ENCODE measurements at places on chromosomes 11 and 22.

DNA sequence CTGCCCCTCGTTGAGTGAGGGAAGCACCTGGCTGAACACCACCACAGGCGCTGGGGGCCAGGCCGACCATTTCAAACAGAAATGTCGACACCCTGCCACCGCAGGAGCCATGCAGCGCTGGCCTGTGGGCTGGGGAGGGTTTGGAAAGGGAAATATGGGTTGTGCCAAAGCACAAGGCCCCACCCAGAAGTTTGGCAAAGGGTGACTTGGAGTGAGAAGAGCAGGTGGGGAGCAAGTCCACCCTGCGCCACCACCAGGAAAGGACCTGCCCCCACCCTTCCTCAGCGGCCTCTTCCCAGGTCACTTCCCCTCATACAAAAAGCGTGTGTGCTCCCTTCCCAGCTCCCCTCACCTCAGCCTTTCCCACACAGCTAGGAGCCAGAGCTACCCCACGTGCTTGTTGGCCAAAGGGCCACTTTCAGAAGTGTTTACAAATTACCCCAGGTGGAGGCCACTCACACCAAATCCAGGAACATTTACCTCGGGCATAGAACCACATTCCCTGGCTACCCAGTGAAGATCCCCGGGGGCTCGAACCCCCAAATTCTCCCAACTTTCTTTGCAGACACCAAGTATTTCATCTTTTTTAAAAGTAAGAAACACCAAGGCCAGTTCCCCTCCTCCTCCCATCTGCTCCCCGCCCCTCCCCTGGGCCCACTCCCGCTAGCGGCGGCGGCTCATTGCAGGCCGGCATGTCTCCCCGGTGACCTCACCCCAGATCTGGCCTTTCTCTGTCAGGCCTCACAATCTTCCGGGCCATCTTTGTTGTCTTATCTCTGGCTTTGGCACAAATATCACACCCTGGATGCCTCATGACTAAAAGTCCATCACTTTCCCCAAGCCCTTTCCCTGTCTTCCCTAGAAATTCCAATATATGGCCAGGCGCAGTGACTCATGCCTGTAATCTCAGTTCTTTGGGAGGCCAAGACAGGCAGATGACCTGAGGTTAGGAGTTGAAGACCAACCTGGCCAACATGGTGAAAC lies 20.5 kb upstream of the SCGB1A1 start:
- no peak for DNase-seq
- H3K36me3 ChIP-seq: no peaks in the 10 kb centered on the region
- H3K4me1 ChIP-seq: 0 out of 2 replicates have a peak, but pooled peaks cover 5% of the 10 kb centered on the region
- H3K4me3 ChIP-seq: no peak overlapping the region
- H3K27ac ChIP-seq: no peak overlapping the region

- H3K4me1 ChIP-seq: 0 out of 2 replicates have a peak, but pooled peaks cover 2% of the 10 kb centered on the region
- no peak for DNase-seq
- no peak overlapping the region for H3K4me3 ChIP-seq
- no peak overlapping the region for H3K27ac ChIP-seq
- H3K36me3 ChIP-seq: no peaks in the 10 kb centered on the region
Measured at GRCh38 chr22:39296981-39297489, 22.4 kb downstream of the RPL3 start.

DNA sequence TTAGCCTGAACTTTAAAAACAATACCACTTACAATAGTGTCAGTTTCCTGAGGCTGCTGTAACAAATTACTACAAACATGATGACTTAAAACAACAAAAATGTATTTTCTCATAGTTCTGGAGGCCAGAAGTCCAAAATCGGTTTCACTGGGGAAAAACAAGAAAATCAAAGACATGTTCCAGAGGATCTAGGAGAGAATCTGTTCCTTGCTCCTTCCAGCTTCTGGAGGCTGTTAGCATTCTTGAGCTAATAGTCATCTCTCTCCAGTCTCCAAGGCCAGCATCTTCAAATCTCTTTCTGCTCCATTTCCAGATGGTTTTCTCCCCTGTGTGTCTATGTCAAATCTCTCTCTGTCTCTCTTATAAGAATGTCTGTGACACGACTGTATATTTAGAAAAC lies 67.6 kb upstream of the TEAD1 start:
- no peak for DNase-seq
- H3K27me3 ChIP-seq: peaks cover 2% of the 10 kb centered on the region
- H3K4me1 ChIP-seq: no peaks in the 10 kb centered on the region
- no peaks in the 10 kb centered on the region for H3K36me3 ChIP-seq
- H3K4me3 ChIP-seq: no peak overlapping the region

DNA sequence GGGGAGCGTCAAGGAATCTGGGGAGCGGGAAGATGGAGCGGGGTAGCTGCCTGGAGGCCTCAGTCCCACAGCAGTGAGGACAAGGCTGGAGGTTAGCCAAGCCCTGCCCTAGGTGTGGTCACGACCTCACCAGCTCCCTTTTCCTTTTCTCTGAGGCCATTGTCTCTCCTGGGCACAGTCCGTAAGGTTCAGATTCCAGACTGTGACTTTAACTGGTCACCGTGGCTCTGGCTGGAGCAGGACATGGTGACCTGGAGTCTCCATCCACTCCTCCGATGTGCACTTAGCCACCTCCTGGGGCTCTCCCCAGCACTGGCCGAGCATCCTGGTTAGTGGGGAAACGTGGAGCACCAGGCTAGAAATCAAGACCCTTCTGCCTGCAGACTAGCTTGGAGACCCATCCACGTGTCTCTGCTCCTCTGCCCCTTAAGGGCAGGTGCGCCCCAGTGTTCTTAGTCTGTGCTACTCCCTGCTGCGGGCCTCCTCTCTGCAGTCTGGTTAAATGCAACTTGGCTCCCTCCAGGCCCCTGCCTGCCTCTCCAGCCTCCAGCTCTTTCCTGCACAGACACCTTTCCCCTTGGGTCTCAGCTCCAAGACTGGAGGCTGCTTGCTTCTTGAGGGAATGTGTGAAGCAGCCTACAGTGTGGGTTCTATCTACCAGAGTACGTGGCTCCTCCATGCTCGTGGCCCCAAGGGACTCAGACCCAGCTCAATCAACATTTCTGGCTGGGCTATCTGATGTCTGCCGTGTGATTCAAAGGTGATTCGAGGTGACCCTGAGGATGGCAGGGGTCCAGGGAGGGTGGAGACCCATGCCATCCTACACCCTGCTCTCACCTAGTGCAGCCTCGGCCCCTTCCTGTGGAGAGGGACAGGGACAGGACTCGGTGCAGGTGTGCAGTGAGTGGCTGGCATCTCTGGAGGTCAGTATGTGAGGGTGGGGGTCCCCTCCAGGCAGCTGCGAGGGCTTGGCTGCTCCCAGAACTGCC lies 5.2 kb downstream of the SLC25A1 start:
- H3K36me3 ChIP-seq: peaks cover 34% of the 10 kb centered on the region
- DNase-seq: no peak
- peaks cover 69% of the 10 kb centered on the region for H3K4me1 ChIP-seq
- H3K27ac ChIP-seq: peak overlapping the region; percentile 73

DNA sequence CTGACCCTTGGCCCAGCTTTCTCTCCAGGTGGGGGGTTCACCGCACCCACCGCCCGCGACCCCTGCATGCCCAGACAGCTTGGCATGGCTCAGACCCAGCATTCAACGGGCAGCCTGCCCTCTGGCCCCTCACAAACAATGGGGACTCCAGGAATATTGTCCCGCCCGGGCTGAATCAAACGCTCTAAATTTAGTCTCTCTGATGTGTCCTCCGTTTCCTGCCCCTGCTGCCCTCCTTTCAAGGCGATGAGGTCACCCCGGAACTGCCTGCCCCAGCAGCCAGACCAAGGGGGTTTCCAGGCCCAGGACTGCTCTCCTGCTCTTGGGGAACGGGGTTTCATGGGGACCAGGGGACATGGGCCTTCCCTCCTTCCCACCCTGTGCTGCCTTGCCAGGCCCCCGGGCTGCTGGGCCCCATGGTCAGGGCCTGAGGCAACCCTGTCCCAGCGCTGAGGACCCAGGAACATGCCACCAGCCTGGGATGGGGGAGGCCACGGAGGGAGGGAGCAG lies 10.1 kb upstream of the PDGFB start:
- no peaks in the 10 kb centered on the region for H3K4me1 ChIP-seq
- no peak overlapping the region for H3K27ac ChIP-seq

- no peaks in the 10 kb centered on the region for H3K4me1 ChIP-seq
- no peak overlapping the region for H3K27ac ChIP-seq
- peak; percentile 55 for DNase-seq
- no peaks in the 10 kb centered on the region for H3K36me3 ChIP-seq
- no peaks in the 10 kb centered on the region for H3K27me3 ChIP-seq
Measured at GRCh38 chr11:60985991-60986915, 14.8 kb downstream of the CD6 start.

DNA sequence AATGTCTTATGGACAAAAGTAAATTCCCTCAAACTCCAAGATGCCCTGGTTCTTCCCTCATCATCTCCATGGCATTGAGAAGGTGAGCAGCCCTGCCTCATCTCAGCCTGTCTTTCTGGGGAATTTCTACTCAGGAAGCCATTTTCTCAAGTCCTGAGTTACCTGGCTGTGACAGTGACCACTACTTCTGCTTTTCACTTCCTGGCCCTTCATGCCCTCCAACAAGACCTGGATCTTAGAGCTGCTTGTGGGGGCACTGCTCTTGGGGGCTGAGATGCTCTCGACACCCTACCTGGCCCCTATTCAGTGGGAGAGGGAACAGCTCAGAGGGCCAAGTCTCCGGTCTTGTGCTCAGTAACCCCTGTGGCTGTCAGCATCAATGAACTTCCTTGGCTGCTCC lies 5.5 kb upstream of the IGSF22 start:
- no peak overlapping the region for H3K27ac ChIP-seq
- peaks cover 2% of the 10 kb centered on the region for H3K27me3 ChIP-seq
- no peak for DNase-seq
- no peaks in the 10 kb centered on the region for H3K36me3 ChIP-seq

DNA sequence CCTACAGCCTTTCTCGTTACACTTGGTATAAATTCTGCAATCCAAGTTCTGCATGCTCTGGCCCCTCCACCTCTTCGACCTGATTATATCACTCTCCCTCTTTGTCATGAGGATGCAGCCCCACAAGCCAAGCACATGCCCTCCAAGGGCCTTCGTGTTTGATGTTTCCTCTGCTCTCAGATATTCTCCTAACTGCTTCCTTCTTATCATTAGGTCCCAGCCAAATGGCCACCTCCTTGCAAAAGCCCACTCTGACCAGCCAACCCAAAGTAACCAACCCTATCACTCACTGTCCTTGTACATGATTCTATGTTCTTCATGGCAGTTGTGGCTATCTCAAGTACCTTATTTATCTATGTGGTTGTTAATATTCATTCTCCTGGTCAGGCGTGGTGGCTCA lies 38.3 kb upstream of the LRRC55 start:
- H3K4me1 ChIP-seq: no peaks in the 10 kb centered on the region
- H3K27ac ChIP-seq: no peak overlapping the region
- no peak for DNase-seq
- no peak overlapping the region for H3K4me3 ChIP-seq

- DNase-seq: no peak
- no peaks in the 10 kb centered on the region for H3K27me3 ChIP-seq
- peaks cover 5% of the 10 kb centered on the region for H3K4me1 ChIP-seq
- no peak overlapping the region for H3K4me3 ChIP-seq
- H3K36me3 ChIP-seq: no peaks in the 10 kb centered on the region
Measured at GRCh38 chr22:26362471-26362870, 66.6 kb upstream of the ASPHD2 start.

GRCh38 chr22:19941365-19942082 lies at the start of the genes COMT and TXNRD2:
COMT (plus strand) TSS chr22:19941772; CDS start chr22:19962527, 20,755 bp downstream.
TXNRD2 (minus strand) TSS chr22:19941818; CDS start chr22:19941803, 15 bp downstream.
- peaks cover 41% of the 10 kb centered on the region for H3K4me1 ChIP-seq
- no peaks in the 10 kb centered on the region for H3K27me3 ChIP-seq
- H3K4me3 ChIP-seq: peak within 1 kb of the TSS; percentile 99
- H3K36me3 ChIP-seq: peaks cover 9% of the 10 kb centered on the region
- peak within 1 kb of the TSS; percentile 98 for H3K27ac ChIP-seq
- peak; percentile 77 for DNase-seq

Data from DND-41 (cell line).